ENCODE measurements at places on chromosomes 6 and 20.

DNA sequence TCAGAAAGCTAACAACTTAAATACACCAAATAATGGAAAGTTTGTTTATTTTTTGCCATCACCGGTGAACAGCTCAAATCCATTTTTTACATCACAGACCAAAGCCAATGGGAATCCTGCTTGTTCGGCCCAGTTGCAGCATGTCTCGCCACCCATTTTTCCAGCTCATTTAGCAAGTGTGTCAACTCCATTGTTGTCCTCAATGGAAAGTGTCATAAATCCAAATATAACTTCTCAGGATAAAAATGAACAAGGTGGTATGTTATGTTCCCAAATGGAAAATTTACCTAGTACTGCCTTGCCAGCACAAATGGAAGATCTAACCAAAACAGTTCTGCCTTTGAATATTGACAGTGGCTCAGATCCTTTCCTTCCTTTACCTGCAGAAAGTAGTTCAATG, 65.3 kb upstream of the SMIM8 start:
- no peak for DNase-seq

GRCh38 chr6:157335829-157336228, 12.5 kb upstream of the TMEM242 start:
- peak; percentile 6 for DNase-seq

- DNase-seq, result no peak
These were observed 195.7 kb downstream of the CENPW start for GRCh38 chr6:126535595-126535994.

DNA sequence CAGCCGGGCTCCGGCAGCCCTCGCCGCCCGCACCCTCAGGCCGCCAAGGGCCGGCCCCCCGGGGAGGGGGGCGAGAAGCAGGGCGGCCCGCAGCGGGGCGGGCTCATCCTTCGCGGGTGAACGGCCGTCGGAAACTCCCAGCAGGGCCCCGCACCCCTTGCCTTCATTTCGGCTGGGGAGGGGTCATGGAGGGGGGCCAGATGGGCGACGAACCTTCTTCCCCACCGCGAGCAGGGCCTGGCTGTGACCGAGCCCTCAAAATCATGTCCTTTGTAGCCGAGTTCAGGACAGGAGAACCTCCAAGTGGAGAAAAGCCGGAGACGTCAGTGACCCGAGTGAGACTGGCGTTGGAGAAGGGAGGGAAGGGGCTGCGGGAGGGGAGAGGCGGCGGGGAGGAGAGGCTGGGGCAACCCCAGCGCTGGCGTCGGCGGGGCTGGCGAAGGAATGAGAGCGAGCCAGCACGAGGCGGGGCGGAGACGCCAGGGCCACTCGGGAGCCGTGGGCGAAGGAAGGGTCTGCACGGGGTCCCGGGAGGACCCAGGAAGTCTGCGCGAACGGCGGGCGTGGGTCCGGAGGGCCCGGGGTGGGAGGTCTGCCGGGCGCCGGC, 571 bp upstream of the FOXC1 start:
- DNase-seq, result peak; percentile 68

GRCh38 chr6:136749359-136749997, 42.8 kb downstream of the MAP3K5 start:
- DNase-seq, result no peak

- DNase-seq, result no peak
These were observed 410.4 kb downstream of the MAFB start for GRCh38 chr20:40278673-40279072.

- no peak for DNase-seq
These were observed 266.0 kb downstream of the SLC24A3 start for GRCh38 chr20:19478320-19478895.

DNA sequence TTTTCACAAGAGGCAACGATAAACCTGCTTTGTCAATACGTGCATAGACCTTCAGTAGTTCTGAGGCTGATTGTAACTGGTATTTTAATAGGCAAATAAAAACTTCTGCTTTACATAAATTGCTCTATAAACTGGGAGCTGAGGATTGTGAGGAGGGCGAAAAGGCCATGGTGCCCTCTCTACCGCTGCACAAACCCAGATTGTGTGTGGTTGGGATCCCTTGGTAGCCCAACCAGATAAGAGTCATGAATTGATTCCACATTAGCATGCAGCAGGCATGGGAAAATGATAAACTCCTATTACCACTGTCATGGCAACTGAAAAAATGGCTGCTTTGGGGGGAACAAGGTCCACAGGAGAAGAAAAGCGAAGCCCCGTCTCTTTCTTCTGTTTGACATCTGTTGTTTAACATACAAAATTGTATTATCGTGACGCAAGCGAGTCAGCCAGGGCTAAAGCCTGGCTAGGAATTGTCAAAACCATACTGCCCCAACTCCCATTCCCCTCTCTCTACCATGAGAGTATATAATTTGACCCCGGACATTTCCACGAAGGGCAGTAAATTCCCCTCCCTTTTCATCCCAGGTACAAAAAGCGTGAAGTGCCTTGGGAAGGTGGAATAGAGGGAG, 157.8 kb upstream of the SALL4 start:
- no peak for DNase-seq

DNA sequence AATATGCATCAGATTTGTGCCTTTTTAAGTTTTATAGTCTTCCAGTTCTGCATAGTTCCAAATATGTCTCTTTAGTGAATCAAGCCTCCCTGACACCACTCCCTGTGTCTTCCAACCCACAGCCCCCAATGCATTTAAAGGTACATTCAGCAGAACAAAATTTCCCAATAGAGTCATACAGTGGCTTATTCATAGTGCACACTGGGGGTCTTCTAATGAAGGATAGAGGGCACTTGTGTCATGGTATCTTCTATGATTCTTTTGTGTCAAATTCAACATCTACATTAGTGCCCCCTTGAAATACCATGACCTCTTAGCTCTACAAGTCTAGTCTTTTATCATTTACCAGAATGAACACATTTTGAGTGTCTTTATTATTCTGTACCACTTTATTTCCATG, 33.8 kb downstream of the FLRT3 start:
- DNase-seq, result no peak

GRCh38 chr20:44115762-44116644, 71.0 kb downstream of the JPH2 start:
- DNase-seq, result no peak

- DNase-seq, result no peak
These were observed 168.1 kb downstream of the NFATC2 start for GRCh38 chr20:51374456-51374830.

DNA sequence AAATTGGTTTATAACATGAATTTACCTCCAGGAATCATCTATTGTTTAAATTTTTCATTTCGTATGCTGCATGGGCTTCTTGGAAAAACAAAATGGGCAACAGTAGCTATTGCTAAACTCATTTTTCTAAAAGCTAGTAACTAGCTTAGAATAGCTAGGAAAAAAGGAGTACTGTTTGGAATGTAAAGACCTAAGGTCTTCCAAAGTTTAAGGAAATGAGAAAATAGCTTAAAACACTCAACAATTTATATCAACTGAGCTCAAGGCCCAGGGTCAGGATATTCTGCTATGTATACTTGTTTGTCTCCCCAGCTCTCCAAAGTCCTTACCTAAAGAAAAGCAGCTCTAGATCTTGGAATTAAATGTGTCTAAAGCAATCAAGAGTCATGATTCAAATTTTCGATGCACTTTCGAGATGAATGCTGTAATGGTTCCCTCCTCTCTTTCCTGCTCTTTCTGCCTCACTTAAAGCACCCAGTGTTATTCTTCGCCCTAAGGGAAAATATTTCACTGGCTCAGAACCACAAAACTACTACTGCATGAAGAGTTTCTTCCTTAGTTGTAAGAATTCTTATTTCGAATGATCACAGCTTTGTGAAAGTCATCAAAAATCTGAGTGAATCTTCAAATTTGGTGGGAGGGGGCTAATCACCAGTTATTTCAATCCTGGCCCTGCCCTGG, 41.6 kb downstream of the LYRM4 start:
- DNase-seq, result no peak

DNA sequence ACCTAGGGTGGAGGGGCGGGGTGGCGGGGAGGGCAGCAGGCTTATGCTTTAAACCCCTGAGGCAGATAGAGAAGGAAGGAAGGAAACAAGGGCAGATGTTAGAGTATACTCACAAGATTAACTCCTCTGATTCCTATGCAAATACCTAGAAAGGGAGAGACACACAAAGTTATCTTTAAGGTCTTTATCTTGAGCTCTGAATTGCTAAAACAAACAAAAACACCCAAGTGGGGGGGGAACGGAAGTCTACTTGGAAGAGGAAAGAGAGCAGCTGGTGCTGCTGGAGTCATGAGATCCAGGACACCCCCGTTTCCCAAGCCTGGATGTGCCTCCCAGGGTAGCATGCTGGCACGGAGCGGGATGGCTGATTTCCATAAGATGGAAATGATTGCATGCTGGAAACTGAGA, 43.4 kb downstream of the PLAGL1 start:
- DNase-seq, result no peak

DNA sequence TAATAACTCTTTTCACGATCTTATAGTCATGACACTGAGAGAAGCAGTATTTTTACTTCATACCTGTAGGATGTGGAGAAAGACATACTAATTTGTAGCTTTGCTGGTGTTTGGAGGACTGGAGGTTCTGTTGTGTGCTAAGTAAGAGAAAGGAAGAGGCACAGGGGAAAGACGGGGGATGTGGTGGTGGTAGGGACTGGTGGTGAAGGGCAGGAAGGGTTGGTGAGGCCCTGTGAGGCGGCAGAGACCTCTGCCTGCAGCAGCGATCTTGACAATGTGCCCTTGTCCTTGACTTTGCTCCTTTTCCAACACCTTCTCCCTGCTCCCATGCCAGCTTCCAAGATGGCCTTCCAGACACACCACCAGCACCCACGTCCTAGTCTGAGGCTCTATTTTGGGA, 32.6 kb upstream of the MPC1 start:
- DNase-seq, result no peak

DNA sequence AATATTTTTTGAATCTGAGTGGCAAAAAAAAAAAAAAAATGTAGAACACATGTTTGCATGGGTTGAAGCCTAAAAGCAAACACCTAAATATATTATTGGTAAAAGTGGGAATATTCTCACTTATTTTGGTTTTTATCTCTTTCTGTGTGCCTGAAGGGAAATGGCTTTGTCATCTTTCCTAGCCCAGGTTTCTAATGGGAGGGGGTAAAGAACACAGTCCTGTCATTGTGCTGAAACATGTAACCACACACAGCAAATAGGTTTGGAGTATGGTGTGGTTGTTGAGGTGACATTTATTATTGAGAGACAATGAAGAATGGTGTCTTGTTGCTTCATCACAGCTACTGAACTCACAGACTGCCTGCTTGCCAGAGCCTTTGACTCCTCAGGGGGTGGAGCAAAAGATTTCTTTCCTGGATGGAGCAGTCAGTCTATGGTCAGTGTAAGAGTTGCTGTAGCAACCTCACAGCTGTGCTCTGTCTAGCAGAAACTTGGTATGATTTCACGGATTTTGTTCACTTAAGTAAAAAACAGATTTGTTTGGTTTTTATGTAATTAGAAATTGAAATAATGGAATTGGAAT, 70.2 kb downstream of the CEP57L1 start:
- peak; percentile 52 for DNase-seq

DNA sequence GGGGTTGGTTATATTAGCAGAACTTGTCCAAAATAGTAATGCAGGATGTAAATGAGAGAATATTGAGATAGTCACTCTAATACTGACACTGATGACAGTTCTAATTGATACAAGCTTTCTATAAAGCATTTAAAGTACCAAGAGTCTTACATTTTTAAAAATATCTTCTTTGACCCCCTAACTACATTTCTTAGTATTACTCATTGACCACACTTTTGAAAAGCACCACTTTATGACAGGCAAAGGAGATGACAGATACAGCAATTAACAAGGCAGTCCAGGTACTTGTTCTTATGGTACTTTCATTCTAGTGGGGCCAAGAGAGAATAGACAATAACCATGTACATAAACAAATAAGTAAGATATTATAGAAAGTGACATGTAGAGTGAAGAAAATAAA, 139.4 kb upstream of the EYA4 start:
- DNase-seq, result no peak

- DNase-seq, result no peak
These were observed 157.6 kb upstream of the OLIG3 start for GRCh38 chr6:137651591-137652335.

DNA sequence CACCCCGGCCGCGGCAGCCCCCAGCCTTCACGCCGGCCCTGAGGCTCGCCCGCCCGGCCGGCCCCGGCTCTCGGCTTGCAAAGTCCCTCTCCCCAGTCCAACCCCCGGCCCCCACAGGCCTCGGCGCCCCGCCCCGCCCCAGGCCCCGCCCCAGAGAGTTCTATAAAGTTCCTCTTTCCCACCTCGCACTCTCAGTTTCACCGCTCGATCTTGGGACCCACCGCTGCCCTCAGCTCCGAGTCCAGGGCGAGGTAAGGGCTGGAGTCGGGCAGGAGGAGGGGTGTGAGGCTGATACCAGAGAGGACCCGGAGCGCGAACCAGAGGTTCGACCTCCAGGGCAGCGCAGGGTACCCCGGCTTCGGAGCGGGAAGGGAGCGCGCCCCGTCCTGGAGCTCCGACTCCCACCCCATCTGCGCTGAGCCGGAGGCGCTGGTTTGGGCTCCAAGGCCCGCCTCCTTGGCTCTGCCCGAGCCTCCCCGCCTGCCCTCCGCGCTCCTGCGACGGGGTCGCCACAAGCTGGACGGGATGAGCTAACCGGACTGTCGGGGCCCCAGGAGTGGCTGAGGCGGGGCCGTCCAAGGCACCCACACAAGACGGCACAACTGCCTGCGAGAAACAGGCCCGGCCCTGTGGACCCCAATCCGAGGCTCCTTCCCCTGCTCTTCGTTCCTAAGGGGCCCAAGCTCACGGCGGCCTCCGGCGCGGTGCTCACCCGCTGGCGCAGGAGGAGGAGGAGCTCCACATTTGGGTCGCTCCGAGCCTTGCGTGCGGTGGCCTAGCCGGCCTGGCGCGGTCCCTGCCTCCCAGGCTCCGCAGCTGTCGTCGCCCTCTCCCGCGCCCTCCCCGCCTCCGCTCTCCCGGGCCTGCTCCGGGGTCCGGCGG, at the start of gene IRF4:
Gene IRF4 (plus strand): TSS at position 194 of the 882 bp plus-strand sequence. CDS start 1,401 bp downstream, outside the sequence.
- no peak for DNase-seq

GRCh38 chr6:20644667-20645370, 110.6 kb downstream of the CDKAL1 start:
- no peak for DNase-seq

GRCh38 chr6:18380158-18380836, 6.9 kb upstream of the RNF144B start:
- DNase-seq, result peak; percentile 9

DNA sequence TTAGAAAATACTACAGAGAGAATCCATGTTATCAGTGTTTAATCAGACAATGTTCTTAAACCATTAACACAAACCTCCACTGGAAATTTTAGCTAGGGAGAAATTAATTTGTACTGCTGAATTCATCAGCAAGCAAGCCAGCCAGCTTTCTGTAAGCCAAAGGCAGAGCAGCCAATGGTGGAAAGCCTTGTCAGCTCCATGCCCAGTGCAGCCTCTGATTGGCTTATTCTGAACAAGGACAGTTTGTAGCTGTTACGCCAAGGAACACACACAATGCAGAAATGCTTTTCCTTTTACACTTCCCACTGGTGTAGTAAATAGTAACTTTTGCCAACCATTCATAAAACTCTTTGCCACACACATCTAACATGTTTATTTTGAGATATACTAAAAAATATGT, 265.0 kb downstream of the TENT5A start:
- DNase-seq, result no peak

DNA sequence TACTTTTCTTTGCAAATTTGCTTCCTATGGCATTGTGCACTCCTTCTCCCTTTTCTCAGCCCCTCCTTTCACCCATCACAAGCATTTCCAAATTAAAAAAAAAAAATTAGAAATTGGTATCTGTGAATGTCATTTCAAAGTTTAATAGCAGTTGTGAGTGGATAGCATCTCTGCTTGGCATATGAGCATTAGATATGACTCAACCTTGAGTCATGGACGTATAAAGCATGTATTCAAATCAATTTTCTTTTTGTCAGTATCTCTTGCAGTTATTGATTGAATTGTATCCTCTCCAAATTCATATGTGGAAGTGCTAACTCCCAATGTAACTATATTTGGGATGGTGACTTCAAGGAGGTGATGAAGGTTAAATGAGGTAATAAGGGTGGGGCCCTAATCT, 60.1 kb upstream of the MAP3K7 start:
- DNase-seq, result no peak
